Activated gamma-delta T cell treated with anti-CD3 and anti-CD28 coated beads, Interleukin-2, amount 50 U/mL, for 16 hours (primary cell): ENCODE measurements at places on chromosomes 2 and 18.
A peak's percentile ranks its signal among the peaks of the same experiment; 100 is the strongest.

- DNase-seq = no peak
Observed at GRCh38 chr18:48943736-48944527, 6.8 kb downstream of the SMAD7 start.

GRCh38 chr2:70919672-70920366 is 15.9 kb upstream of the ATP6V1B1 start:
- DNase-seq = peak; percentile 49

GRCh38 chr2:213007290-213007838 is 144.0 kb downstream of the IKZF2 start:
- no peak for DNase-seq

GRCh38 chr2:30900381-30900780 is 93.1 kb upstream of the CAPN13 start:
- no peak for DNase-seq

GRCh38 chr2:175630280-175631244 is 371.5 kb downstream of the LNPK start:
- no peak for DNase-seq

DNA sequence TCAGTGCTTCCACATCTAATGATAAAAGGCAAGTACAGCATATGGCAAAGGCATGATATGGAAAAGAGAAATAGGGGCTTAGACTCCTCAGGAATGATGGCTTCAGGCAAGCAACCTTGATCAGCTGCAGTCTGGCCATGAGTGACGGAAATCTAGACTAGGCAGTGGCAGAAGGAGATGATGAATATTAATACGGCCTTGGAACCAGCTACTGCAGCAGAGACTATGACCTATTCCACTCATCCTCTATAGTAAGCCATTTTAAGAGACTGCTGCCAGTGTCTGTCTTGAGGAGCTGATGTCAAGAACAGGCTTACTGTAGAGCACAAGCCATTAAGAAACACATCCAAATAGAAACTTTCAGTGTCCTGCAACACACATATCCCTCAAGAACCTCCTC is 23.7 kb downstream of the ASXL2 start:
- DNase-seq = no peak

DNA sequence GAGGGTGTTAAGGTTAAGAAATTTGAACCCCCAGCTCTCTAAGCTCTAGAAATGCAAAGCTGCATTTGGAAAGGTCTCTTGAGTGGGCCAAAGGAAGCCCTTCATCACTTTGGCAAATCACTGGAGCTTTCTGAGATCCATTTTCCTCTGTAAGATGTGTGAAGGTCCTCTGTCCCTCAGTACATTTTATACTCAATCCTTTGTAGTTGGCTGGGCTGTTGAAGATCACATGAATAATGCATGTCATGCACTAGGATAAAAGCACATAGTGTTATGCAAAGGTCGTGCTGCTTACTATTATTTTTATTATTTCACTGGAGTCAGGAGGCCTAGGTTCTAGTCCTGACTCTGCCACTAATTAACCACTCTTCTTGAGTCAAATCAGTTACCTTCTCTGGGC is 124.9 kb downstream of the FSHR start:
- DNase-seq = no peak

- no peak for DNase-seq
Observed at GRCh38 chr2:69554981-69555380, 88.6 kb downstream of the AAK1 start.

DNA sequence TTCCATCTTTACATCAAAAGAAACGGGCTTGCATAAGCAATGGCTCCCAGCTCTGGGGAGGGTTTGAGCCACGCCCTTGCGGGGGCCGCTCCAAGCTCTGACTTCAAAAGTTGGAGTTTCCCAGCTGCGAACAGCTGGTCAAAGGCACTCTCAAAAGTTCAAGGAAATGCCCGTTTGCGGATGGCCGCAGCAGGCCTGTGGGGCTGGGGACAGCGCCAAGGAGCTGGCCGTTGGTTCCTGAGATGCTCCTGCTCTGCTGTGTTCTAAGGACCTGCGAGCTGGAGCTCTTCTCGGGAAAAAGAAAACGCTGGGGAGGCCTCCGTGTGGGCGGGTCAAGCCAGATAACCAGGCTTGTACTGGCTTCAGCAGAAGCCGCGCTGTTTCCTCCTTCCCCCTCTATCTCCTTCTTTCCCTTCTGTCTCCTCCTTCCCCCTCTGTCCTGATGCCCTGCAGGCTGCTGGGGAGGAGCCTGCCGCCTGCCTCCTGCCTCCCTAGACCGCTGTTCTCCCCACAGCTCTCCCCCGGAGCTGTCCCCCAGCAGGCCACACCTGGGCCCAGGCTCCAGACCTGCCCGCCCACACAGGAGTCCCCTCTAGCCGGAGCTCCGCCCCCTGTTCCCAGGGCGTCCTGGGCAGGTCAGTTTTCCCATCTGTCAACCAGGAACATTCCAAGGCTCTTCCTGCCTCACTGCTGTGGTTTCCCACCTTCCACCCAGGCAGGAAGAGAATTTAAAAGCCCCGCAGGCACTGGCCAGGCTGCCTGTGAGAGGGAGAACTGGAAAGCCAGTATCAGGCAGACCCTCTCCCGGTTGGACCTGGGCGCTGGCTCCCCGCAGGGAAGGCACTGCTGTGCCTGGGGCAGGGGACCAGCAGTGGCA is 14.1 kb downstream of the KLF11 start:
- no peak for DNase-seq

- no peak for DNase-seq
Observed at GRCh38 chr18:77082316-77082955, 50.1 kb downstream of the MBP start.

- no peak for DNase-seq
Observed at GRCh38 chr2:203934041-203934492, 2.5 kb upstream of the ICOS start.

DNA sequence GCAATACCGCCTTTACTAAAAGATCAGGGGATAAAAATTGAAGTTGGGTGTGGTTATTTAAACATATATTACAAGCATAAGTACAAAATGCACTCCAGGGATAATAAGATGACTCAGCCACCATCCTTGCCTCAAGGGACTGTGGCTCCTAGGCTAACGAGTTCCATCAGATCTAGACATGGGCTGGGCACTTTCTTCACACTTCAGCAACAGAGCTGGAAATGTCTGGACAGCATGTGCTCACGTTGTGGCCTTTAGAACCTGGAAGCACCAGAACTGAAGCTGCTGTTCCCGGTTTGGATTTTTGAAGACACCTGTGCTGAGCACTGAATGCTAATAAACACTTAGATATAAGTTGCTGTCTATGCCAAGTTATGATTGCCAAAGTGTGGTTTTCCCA is 384.2 kb upstream of the SALL3 start:
- DNase-seq = no peak

DNA sequence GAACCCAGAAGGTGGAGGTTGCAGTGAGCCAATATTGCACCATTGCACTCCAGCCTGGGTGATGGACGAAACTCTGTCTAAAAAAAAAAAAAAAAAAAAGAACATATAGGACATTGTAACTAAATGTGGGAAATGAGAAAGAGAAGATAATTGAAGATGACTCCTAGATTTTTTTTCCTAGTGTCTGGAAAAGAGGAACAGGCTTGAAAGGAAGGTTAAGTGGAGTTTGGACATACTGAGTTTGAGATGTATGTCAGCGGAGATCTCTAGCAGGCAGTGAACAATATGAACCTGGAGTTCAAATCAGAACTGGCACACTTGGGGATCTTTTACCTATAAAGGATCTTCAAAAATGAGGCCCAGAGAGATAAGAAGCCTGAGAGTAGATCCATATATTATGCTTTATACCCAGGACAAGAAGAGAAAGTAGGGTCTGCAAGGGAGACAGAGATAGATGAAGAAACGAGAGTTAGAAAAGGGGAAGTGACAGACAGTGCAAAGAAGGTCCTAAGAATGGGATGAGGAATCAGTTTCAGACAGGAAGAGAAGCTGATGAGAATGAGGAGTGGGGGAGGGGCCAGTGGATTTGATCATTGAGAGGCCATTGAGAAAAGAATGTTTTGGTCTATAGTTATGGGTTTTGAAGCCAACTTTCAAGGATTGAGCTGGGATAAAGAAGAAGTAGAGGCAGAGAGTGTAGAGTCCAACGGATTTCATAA is 46.9 kb upstream of the CD28 start:
- DNase-seq = no peak

DNA sequence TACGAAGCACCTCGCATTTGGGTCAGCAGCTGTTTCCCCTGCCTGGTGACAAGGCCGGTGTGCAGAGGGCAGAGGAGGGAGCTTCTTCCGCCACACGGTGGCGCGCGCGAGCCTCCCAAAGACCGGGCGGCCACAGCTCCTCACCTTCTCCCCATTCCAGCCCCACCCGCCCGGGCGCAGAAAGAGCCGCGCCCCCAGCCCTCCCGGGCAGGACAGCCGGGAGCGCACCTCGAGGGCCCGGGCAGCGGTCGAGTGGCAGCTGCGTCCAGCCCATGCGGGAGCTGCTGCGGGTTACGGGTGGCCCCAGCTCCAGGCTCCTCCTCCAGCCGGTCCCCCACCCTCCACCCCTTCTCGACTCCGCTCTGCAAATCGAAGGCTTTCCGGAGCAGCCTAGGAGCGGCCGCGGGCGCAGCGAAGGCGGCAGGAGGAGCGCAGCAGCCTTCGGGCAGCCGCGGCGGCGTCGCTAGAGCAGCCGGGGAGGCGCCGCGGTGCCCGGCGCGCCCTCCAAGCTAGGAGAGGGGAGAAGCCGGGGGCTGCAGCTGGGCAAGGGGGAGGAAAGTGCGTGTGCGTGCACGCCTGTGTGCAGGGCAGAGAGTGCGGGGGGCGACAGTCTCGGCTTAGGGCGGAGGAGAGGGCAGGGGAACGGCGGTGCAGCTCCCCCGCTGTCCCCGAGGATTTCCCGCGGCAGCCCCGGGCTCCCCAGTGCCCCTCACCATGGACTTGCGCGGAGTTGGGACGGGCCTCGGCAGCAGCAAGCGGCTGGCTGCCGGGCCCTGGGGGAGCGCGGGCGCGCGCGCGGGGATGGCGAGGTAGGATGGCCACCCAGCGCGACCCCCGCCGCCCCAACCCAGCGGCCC is at the start of gene CCDC85A:
CCDC85A (plus strand) TSS at position 348 of the 857 bp plus-strand sequence. CDS start 635 bp downstream, outside the sequence.
- DNase-seq = peak; percentile 1

GRCh38 chr2:122422384-122422991 is 667.0 kb downstream of the TSN start:
- no peak for DNase-seq

DNA sequence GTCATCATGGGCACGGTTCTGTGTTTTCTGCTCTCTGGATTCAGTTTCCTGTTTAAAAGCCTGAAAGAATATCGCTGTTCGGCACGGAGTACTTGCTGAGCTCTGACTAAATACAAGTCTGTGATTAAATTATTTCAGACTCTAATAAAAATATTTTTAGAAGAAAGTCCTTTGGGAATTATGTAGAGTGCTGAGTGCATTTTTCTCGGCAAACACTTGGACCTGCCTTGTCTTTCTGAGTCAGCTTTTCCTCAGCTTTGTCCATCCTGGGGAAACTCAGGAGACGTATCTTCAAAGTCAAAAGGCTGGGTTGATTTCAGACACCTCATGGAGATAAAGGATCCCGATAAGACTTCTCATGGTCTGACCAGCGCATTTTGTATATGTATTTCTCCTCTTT is 45.9 kb downstream of the IL1R2 start:
- no peak for DNase-seq

DNA sequence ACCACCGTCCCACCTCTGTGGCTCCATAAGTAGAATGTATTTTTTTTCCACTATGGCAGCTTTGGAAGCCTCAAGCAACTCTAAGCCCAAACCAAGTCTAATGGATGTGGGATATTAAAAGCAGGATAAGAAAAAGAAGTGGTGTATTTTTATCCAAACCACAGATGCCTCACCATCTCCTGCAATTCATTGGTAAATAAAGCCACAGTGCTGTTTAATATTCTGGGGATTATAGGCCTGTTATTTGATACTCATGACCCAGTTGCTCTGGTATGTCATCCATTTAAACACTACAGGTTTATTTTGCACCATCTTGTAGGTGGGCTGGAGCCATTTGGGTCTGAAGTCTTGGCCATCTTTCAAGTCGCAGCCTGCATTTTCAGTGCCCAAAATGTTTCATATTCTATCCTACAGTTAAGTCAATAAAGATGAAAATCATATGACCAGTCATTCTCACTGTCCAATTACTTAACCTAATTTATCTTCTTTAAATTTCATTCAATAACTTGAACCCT is 279.5 kb upstream of the EPHA4 start:
- no peak for DNase-seq

DNA sequence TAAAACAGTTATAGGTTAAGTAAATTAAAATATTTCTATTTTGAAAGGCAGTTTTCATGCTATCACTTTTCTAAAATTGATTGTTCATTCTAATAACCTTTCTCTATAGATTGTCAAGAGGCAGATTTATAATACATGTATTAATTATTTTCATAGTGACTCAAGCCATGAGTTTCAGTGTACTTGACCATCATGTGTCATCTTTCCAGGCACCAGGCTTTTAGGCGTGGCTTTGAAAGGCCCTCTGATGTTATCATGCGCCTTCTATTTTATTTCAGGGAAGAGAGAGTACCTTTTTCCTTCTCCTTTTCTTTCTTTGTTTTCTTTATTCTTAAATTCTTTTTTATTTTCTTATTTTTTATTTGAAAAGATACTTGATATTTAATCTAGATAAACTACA is 128.3 kb upstream of the ETAA1 start:
- no peak for DNase-seq

- no peak for DNase-seq
Observed at GRCh38 chr2:129050101-129050500, 731.4 kb upstream of the HS6ST1 start.

- DNase-seq = no peak
Observed at GRCh38 chr2:176466918-176467452, 197.7 kb downstream of the MTX2 start.

GRCh38 chr18:50312296-50313030 is 25.0 kb upstream of the CXXC1 start:
- DNase-seq = no peak

GRCh38 chr2:217911283-217912097 is 91.3 kb downstream of the TNS1 start:
- no peak for DNase-seq

DNA sequence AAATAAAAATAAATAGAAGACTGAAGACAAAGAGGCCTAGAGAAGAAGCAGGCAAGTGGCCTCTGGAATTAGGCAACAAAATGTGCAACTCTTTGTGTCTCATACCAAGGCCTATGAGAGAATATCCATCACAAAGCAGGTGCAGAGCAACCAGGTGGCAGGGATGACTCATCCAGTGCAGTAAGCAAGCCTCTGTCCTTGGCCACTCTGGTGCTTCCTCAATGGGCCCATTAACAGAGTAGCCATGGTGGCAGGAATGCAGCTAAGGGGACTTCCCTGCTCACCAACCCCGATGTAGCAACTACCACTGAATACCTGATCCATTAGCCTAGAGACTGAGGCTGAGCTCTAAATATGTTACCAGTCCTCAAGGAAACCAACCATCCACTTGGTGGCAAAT is 11.0 kb upstream of the EPG5 start:
- no peak for DNase-seq

- no peak for DNase-seq
Observed at GRCh38 chr2:80351231-80351630, 46.7 kb upstream of the LRRTM1 start.

- no peak for DNase-seq
Observed at GRCh38 chr2:112993831-112994230, 11.4 kb upstream of the IL36A start.
